ENCODE measurements at places on chromosomes 11 and 22. TPM values are rescaled to one million over a fixed set of nuclear protein-coding genes. Genes with fewer than 3 reads are reported as not detected.

DNA sequence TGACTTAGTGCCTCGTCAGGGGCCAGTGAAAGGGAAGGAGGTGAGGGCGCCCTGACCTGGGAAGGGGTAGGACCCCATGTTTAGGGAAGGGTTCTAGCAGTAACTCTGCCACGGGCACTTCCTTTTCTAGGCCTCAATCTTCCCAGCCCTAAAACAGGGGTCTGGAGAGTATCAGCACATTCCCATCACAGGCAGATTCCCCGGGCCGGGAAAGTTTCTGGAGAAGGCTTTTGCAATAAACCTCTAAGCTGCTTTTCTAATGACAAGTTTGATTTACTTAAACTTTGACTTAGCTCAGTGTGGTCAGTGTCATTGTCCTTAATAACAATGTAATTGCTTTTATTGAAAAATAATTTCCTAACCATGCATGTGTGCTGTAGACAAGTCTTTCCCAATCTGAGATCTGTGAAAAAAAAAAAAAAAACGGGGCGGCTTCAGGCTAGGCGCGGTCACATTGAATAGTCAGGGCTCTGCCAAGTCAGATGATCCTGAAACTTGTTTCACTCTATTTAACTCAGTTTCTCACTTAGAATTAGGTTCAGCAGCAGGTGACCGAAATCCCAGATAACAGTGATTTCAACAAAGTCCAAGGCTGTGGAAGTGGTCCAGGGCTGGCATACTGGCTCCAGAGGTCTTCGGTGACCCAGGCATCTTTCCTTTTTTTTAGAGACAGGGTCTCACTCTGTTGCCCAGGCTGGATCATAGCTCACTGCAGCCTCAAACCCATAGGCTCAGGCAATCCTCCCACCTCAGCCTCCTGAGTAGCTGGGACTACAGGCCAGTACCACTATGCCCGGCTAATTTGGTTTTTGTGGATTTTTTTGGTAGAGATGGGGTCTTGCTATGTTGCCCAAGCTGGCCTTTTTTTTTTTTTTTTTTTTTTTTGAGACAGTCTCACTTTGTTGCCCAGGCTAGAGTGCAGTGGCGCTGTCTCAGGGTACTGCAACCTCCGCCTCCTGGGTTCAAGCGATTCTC, 19.5 kb upstream of the TAB1 start:
- H3K27ac ChIP-seq = no peak overlapping the region
- H3K36me3 ChIP-seq = no peaks in the 10 kb centered on the region
- DNase-seq = no peak
- H3K4me1 ChIP-seq = no peaks in the 10 kb centered on the region
- no peak overlapping the region for H3K4me3 ChIP-seq

- no peak overlapping the region for H3K27ac ChIP-seq
- no peak for DNase-seq
- H3K36me3 ChIP-seq = peaks cover 25% of the 10 kb centered on the region
- H3K4me1 ChIP-seq = no peaks in the 10 kb centered on the region
- H3K27me3 ChIP-seq = no peaks in the 10 kb centered on the region
Measured at GRCh38 chr11:87324817-87325489, 287.2 kb downstream of the TMEM135 start.

The MRPL21 gene
- total RNA-seq = 49.3 TPM

The CRYBA4 gene
- total RNA-seq = not detected

Measured in activated naive CD8-positive, alpha-beta T cell treated with anti-CD3 and anti-CD28 coated beads, Interleukin-2, amount 10 ng/mL, durations not matched to agents 7 days and 5 days (primary cell).